Fibroblast of the conjunctiva (primary cell): ENCODE measurements at places on chromosomes 16 and 17.

- no peak for DNase-seq
Measured at GRCh38 chr16:85472514-85472913, 140.6 kb upstream of the GSE1 start.

- no peak for DNase-seq
Measured at GRCh38 chr17:1227917-1228780, 42.1 kb upstream of the BHLHA9 start.

- no peak for DNase-seq
Measured at GRCh38 chr17:41133880-41134735, 6.2 kb downstream of the KRTAP4-6 start.

DNA sequence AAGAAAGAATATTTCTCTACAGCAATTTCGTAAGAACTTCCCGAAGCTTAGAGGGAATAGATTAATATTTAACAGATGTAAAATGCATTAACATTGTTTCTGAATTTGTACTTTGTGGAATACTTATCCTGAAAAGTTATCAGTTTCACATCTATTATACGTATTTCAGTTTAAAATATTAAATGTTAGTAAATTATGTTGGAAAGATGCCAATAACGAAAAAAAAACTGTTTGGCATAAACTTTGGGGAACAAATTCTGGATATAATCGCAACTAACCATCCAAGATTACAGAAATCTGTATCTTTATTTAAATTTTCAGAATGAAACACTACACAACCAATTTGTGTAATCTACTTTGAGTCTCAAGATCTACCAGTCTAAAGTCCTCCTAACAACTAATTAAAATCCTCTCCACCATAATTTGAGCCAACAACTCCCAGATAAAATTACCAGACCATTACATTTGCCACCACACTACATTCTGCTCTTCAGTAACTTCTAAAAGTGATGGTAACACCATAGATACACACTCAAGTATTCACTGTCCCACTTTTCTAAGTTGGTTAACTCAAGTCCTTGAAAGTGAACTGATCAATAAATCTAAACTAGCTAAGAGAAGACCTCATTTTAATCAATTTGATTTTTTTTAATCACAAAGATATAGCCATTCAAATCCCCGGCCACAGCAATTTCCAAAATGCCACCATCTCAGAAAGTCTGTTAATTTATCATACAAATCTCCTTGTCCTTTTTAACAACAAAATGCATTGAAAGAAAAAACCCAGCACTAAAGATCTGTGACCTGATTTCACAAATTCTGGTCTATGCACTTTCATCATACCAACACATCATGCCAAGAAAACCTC, 2.0 kb downstream of the SIAH1 start:
- DNase-seq = no peak

DNA sequence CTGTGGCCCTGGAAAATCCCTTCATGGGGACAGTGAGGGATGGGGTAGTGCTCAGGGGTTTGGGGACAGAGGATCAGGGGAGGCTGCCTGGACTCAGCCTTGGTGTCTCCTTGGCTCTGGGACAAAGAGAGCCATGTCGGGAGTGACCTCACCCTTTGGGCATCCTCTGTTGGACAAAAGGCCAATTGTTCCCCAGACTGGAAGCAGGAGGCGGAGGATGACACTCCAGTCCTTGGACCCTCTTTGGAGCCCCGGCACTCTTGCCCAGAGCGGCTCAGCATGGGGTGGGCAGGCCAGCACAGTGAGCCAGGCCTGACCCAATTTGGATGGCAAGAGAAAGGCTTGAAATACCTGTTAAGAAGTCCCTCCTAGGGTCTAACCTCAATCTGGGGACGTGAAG, 39.4 kb upstream of the PHB1 start:
- DNase-seq = no peak

GRCh38 chr16:31177136-31177535, 2.8 kb upstream of the FUS start:
- no peak for DNase-seq

- DNase-seq = no peak
Measured at GRCh38 chr17:68507576-68507975, 4.7 kb upstream of the PRKAR1A start.

DNA sequence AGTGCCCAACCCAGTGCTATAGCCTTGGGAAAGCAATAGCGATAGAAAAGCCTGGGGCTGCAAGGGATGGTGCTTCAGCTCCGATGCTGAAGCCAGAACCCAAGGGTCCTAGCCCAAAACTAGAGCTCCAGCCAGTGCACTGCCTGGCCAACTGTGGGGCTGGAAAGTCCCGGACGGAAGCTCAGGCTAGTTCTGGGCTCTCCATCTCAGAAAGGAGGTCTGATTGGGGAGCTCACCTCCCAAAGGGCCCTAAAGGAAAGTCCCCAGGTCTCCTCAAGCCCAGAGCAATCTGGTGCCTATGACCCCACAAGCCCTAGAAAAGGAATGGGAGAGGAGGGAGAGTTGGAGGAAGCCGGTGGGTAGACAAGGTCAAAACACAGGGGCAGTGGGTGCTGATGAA, 2.0 kb upstream of the ABCC3 start:
- DNase-seq = no peak
